NCI-H2227 treated with DMSO at 0.1 percent for 48 hours (cell line): ENCODE measurements at places on chromosomes 3 and 15.

DNA sequence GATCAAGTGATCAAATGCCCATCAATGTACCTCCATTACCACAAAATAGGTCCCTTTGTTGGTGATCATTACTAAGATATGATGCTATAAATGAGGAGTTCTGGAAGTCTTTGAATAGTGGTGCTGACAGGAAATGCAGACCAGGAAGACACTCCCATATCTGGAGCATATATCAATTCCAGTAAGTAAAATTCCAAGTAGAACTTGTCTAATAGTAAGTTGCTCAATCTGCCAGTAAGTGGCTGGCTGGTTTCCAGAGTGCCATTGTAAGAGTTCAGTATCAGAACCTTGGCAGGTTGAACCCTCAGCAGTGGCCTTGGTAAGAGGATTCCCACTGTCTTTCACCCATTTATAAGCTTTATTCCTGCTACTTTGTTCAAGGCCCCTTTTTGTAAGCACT, 379.9 kb upstream of the RBMS3 start:
- no peak for DNase-seq

GRCh38 chr3:178201714-178202113, 334.5 kb upstream of the KCNMB2 start:
- DNase-seq = no peak

GRCh38 chr3:189490337-189490736, 140.9 kb upstream of the TP63 start:
- no peak for DNase-seq

DNA sequence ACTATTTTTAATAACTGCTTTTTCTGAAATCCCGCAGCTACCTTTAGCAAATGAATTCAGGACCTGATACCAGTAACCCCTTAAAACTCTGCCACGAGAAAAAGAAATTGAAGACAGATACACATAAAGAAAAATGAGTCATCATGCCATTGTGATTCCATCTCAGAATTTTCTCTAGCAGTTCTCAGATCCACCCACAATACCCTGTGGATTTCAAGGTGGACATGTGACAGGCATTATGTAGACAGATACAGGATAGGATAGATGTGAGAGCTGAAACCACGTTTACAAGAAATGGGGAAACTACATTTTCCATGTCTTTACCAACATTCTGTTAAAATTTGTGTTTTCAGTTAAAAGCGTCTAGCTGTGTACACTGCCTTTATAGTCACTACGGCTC, 291.9 kb upstream of the NR2F2 start:
- no peak for DNase-seq

DNA sequence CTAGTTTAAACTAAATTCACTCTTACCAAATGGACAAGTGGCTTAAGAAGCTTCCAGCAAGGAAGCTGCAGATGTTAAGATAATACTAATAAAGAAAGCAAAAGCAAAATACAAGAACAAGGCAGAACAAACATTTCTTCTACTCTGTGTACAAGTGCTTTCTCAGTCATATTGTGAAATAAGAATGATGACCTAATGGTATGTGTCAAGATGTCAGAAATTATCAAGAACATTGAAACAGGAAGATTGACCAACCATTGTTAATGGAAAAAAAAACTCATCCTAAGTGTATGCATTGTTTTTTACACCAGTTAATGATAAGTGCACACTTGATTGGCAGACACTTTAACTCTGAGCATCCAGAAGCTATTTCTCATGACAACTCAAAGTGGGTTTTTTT, 65.4 kb upstream of the P2RY1 start:
- DNase-seq = no peak

DNA sequence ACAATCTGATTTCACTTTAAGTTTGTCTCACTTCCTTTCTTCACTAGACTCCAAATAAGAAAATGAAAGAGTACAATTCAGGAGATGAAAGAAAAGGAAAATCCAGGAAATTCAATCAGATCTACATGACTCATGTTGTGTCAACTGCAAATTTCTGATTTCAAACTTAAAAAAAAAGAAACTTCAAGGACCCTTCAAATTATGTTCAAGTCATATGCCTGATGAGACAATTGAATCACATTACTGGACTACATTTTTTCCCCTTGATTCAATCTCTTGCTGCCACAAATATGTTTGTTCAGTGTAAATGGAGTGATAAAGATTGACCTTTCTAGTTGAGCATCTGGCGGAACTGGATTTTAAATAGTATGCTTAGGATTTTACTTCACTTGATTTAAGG, 37.4 kb downstream of the FRMD5 start:
- DNase-seq = no peak

DNA sequence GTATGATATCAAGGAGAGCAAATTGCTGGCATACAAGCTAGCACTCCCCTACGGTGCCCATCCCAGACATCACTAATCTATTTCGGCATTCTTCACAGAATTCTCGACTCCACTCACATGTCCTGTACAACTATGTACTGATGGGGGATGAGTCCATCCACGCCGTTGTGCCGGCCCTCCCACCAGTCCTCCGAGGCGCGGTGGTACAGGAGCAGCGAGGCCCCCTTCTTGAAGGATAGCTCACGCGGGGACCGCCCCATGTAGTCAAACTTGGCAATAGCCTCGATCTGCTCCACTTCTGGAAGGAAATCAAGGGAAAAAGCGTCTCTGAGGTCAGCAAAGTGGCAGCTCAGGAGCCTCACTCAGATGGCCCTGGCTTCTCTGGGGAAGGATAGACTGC, 31.0 kb upstream of the RAD18 start:
- no peak for DNase-seq

GRCh38 chr3:108006077-108006771, 84.6 kb downstream of the CD47 start:
- DNase-seq = no peak

- DNase-seq = peak; percentile 13
These were observed 171.0 kb upstream of the UMPS start for GRCh38 chr3:124558991-124559845.

DNA sequence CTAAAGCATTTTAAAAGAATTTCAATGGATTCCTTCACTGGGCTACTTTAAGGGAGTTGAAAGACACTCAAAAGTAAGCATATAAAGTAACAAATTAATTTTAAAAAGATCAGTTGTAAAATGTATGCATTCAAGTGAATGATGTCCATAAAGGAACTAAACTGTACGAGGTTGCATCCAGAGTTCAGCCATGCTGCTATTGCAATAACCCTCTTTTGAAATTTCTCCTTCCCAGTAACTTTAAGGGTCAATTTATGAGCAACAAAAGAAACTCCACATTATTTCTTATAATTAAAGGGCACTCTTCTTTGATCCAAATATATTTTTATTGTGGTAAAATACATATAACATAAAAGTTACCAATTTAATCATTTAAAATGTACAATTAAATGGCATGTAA, 22.9 kb downstream of the BTLA start:
- DNase-seq = no peak

DNA sequence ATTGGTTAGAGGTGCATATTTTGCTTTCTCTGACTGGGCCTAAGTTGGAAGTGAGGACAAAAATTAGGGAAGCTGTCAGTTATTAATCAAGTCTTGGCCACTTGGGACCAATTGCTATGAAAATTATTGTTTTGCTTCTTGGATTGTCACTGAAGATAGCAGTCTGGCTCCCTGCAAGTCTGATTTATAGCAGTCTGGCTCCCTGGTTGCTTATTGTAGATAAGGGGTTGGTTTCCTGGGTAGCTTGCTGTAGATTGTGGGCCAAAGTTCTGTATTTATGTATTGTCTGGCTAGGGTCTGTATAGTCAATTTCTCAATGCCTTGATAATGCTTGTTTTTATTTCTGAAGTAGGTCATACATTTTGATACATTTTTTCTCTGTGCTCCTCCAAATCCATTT, 13.3 kb upstream of the DRD3 start:
- no peak for DNase-seq

DNA sequence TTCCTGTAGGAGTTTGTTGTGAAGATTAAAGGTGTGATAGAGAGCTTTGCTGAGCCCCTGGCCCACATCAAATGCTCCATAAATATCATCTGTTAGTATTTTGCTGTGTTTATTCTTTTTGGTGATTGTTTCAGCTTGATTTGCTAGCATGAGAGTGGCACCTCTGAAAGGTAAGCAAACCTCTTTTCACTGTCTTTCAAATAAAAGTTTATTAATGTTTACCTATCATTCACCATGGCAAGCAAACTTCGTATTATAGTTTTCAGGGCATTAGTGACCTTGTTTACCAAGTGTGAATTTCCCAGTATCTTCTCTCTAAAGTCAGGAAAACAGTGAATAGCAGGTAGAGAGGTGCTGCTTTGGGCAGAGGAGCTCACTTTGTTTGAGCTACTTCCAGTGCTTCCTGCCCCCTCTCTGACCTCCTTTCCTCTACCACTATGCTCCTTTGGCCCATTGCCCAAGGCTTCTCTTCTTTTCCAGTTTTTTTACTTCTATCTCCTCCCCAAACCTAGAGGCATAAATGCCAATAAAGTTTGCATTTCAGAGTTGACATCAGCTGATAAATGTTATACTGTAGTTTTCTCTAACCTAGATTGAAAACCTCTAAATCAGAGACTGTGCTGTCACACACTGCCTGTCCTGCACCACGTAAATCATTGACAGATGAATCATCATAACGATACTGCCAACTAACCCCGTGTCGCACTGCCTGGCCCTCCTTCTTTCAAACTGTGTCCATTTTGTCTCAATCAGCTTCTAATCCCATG, 569.0 kb downstream of the TUSC7 start:
- no peak for DNase-seq

GRCh38 chr15:67409175-67409574, 111.8 kb upstream of the C15orf61 start:
- DNase-seq = no peak

- peak; percentile 52 for DNase-seq
These were observed 13.8 kb downstream of the TMEM266 start for GRCh38 chr15:76073554-76073953.

DNA sequence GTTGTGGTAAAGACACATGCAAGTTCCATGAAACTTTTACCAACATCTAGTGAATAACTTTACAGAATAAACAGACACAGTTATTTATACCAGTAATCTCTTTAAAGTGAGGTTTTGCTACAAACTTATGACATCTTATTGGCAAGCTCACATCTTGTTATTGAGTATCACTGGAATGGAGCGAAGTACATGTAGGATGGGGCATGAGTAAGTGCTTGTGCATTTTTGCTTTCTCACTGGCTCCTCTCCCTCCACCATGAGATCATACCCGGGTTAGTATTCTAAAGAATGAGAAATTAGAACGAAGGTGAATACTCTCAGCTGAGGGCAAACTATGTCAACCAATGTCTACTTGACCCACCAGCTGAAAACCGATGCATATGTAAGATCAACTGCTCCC, 193.3 kb upstream of the ZNF717 start:
- DNase-seq = no peak

DNA sequence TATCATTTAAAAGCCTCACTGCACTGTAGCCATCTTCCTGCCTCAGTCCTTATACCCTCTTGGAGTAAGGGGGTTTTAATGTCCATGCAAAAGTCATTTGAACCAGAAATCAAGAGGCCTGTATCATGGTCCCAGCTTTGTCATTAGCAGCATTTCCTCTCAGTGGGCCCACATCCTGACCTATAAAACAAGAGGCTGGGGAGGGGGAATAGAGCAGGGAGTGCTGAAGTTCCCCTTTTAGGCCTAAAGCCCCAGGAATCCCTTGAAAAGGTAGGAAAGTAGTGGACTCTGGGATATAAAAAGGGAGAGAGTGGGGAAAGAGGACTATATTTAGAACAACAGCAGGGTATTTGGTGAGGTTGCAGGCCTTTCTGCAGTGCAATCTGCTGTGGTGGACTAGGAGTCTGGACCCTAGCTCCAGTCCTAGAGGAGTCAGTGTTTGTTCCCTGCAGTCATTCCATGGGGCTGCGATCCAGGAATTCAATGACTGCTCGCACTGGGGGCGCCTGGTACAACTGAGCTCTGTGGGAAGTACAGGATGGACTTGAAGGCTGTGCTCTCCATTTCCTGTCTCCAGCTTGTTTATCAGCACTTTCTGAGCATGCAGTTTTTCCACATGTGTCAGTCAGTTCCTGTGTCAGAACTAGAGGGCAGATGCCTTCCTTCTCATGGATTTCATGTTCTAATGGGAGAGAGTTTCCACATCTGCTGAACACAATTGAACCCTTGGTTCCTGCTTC, 46.8 kb downstream of the PDHB start:
- no peak for DNase-seq

GRCh38 chr3:56365905-56366640, 102.2 kb downstream of the ERC2 start:
- no peak for DNase-seq

DNA sequence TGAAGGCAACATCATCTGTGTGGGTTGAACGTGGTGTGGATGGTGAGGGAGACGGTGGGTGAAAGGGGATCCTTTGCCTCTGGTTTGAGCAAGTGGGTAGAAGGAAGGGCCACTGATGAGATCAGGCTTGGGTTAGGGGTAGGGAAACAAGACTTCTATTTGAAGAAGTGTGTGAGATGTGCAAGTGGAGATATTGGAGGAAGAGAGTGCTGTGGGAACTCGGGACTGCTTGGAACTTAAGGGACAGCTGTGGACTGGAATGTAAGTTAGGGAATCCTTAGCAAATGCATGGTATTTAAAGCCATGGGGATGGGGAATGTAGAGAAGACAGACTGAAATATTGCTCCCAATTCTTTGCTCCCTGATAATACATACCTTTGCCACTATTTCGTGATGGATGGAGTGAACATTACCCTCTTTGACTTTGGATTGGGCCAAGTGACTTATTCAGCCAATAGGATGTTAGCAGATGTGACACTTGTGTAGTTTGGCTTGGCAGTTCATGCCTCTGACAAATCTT, 30.2 kb upstream of the AMOTL2 start:
- DNase-seq = no peak

DNA sequence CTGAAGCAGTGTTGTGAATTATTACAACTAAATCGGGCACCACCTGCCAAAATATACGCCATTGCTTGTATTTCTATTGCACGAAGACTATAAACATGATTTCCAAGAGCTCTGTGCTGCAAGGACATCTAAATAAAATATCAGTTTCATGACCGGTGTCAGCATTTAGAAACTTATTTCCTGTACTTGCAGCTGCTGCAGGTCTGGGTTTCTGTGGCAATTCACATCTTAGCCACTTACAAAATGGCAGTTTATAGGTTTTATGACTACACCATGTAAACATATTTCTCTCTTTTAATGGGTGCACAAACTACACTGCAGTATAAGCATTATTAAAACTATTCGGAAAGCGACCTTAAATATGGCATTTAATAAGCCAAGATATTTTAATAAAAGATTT, 359.4 kb downstream of the VPS13C start:
- no peak for DNase-seq

- no peak for DNase-seq
These were observed 30.9 kb downstream of the C3orf18 start for GRCh38 chr3:50536471-50537180.

DNA sequence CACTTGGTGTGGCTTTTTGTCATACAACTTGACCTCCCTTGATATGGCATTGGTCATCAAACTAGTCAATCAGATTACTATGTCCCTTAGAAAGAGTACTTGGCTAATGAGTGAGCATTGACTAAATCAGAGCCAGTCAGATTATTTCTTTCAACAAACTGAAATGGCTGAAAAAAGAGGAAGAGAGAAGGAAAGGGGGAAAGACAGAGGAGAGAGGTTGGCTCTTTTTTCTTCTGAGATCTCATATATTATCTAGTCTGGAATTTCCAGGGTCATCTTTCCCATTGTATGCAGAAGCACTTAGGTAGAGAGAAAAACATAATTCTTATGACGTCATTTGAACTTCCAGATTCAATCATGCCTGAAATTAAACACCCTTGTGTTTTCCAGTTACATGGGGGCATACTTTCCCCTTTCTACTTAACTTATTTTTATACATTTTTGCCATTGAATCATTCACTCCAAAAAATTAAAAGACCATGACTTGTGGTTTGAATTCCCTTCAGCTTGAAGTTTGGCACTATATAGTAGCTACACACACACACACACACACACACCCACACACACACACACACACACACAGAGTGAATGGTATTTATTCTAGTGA, 387.8 kb downstream of the LSAMP start:
- DNase-seq = no peak
